ENCODE measurements at places on chromosomes 13 and 19. TPM values are rescaled to one million over a fixed set of nuclear protein-coding genes. Genes with fewer than 3 reads are reported as not detected.
A peak's percentile ranks its signal among the peaks of the same experiment; 100 is the strongest.

GRCh38 chr13:113105032-113105920 is at the start of gene F7:
F7 (plus strand) TSS chr13:113105791; CDS start chr13:113105842, 51 bp downstream.
- DNase-seq: no peak

- peak; percentile 67 for DNase-seq
These were observed 17.4 kb downstream of the PIP5K1C start for GRCh38 chr19:3682741-3683404.

DNA sequence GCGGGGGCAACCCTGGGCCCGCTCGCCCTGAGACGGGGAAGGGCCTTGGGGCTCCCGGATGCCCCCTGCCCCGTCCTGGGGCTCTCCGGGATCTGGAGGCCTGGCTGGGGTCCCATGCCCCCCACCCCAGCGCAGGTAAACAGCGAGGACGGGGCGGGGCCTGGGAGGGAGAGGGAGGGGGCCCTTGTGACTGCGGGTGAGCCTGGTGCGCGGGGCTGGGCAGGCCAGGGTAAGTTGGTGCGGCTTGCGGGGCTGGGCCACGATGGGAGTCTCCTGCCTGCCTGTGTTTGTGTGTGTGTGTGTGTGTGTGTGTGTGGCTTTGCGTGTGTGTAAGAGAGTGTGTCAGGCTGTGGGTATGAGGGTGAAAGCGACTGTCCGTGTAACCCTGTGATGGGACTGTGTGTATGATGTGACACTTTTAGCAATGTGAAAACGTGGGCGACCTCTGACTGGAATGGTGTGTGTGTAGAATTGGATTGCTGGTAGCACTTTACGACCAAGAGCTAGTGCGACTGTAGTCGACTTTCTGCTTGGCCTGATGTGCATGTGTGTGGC is 426 bp downstream of the KLC3 start:
- DNase-seq: no peak

GRCh38 chr13:41985788-41986508 is 25.0 kb upstream of the VWA8 start:
- peak; percentile 22 for DNase-seq

GRCh38 chr19:40055049-40055448 is 982 bp downstream of the ZNF780B start:
- DNase-seq: no peak

DNA sequence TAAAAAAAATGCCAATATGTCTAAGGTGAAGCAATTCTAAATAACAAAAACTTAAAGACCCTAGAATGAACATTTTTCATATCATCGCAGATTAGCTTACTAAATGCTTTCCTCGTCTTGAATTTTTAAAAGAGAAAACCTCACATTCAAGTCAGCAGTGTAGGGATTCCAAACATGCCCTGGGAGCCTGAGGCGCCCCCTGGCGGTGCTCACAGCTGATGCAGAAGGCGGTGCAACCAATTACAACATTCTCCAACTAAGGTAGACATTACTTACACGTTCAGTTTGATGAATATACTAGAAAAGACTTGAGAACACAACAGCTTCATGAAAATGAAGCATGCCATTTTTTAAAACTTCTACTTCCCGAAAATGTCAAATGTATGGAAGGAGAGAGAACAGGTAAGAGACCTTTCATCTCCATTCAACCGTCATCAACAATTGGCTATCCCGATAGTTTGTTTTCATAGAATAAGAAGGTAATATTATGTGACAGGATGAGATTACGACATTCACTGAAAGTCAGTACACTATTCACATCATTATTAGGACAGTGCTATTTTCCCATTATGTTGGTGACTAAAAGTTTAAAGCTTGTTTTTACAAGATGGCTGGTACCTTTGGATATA is 304.4 kb downstream of the DCLK1 start:
- no peak for DNase-seq

GRCh38 chr13:24187185-24187584 is 26.7 kb downstream of the SPATA13 start:
- DNase-seq: peak; percentile 26

DNA sequence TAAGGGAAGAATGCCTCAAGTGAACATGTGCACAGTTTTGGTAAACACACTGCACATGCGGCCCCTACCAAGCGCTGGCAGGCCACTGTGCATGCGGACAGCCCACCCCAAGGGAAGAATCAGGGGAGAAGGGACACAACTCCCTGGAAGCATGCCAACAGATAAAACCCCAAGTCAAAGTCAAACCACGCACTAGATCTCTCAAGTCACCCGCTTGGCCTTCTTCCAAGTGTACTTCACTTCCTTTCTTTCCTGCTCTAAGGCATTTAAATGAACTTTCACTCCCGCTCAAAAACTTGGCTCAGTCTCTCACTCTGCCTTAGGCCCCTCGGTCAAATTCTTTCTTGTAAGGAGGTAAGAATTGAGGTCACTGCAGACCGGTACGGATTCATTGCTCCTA is 4.6 kb upstream of the RFXAP start:
- no peak for DNase-seq

Gene SIX5
- total RNA-seq: 17.3 TPM
